ENCODE measurements at places on chromosomes 4 and X.

GRCh38 chrX:19708683-19709082 lies 178.7 kb downstream of the SH3KBP1 start:
- no peak for DNase-seq

DNA sequence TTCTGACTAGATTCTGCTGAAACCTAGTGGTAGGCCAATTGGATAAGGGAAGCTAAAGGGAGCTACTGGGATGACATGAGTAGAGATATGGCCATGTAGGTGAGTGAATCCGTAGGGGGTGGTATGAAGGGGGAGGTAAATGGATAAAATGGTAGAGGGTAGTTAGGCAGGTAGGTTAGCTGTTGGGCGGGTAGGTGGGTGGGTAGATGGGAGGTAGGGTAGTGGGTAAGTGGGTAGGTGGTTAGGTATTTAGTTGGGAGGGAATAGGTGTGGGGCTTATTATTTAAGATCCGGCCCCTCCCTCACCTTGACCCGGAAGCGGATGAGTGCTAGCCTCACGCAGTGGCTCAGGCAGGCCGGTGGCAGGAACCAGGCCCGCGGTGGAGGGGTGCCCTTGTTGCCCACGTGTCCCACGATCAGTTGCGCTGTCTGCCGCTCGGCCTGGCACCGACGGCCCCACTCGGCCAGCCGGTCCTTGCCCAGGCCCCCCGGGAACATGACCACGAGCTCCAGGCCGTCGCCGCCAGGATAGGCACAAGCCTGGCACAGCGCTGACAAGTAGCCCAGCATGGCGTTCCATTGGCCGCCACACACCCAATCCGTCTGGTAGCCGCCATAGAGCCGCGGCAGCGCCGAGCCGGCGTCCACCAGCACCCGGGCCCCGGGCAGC lies 725 bp downstream of the FAM120C start:
- peak; percentile 60 for DNase-seq

GRCh38 chr4:148355442-148356123 lies 86.6 kb downstream of the NR3C2 start:
- DNase-seq: no peak

GRCh38 chr4:128512767-128513322 lies 225.2 kb upstream of the PGRMC2 start:
- no peak for DNase-seq

- no peak for DNase-seq
These were observed 1.9 kb upstream of the AKAP17A start for GRCh38 chrX:1589356-1590130.

DNA sequence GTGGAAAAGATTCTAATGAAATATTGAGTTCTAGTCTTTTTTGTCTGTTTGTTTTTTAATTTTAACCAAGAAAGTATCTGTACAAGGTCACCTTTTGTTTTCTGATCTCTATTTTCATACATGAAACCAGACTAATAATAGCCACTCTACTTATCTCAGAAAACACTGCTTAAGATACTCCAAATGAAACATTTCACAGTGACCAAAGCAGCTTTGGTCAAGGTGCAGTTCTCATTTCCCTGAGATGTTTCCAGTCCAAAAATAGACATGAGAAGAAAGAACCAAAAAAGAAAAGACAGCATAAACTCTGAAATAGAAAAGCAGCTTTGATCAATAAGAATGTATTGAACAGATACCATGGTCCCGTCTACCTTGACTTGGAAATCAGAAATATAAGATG lies 782.8 kb downstream of the RAB28 start:
- DNase-seq: no peak

GRCh38 chr4:77089866-77090265 lies 14.1 kb upstream of the CCNI start:
- no peak for DNase-seq

DNA sequence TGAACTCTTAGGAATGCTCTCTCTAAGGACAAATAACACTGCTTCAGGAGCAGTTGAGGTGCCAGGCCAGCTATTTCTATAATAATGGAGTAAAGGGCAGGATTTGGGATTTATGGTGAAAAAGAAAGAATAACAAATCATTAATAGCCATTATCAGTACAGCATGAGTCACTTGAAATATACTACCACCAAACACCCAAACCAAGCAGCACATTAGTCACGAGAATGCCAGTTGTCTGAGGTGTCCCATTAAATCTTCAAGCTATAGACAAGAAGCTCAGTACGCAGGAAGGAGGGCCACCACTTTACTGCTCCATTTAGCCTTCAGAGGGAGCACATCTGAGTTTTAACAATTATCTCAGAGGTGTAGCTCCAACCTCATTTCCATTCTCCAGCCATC lies 106.8 kb upstream of the MAGEA10 start:
- DNase-seq: no peak

DNA sequence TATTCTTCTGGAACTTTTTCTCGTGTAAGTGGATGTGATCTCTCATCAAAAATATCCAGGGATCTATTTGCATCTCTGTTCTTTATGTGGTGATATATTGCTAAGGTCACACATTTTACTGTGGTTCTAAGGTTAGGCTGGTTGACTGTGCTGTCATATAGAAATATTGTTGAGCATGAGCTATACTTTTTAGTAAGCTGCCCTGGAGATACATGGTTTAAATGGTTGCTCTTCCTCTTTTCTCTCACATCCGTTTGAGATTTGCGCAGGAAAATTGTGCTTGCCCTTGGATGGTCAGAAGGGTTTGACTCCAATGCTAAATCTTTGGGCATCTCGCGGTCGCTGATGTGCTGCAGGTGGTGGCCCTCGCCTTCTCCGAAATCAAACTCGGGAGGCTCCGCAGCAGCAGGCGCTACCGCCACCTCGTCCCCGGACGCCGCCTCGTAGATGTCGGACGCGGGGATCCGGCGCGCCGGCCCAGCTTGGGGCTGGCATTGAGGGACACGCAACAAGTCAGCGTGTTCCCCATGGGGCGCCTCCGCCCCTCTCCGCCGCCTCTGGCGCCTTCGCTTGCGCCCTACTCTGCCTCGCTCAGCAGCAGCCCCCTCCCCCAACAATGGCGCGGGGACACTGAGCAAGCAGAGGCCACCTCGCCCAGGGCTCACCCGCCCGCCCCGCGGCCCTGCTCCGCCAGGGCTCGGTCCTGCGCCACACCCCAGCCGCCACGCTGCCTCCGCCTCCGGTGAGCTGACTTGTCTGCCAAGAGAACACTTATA lies 154.5 kb downstream of the MSN start:
- peak; percentile 5 for DNase-seq

GRCh38 chrX:154352466-154352865 lies 22.0 kb downstream of the FLNA start:
- no peak for DNase-seq

DNA sequence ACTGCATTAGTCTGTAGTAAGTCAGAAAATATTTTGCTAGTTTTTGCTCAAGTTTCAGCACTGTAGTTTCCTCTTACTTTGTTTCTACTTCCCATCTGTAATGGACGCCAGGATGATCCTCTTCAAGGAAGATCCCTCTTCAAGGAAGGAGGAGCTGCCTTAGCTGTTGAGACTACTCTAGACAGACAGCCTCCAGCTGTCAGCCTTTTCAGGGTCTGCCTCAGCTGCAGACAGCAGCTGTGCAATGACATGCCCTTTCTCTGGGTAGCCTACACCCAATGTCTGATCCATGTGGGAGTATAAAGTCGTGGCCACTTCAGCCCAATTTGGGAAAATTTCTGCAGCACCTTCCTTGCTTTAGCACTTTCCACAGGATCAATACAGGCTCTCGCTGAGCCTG lies 281.0 kb upstream of the MAOA start:
- DNase-seq: no peak

DNA sequence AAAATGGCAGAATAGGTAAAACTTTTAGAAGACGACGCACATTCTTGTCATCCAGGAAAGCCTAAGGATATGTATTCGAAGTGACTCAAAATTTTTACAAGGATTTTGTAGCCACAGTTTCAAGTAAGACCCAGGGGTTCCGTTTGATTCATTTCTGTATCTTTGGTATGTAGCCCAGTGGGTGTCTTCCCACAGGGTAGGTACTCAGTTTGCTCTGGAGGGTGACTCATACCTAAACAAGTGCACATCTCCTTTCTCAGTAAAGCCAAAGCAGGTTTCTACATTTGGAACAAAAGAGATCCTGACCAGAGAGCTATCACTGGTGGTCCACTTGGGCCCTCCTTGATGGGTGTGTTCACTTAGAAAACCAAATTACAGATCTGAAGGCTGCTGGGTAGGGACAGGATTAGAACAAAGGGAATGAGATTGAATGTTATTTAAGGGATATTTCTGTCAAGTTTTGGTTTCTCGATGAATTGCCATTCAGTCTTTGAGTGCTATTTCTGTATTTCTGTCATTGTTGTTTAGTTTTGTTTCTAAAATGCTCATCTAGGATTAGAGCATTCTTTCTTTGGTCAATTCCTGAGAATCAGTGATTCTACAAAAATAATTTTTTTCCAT lies 56.1 kb downstream of the PLS3 start:
- DNase-seq: no peak

GRCh38 chrX:114582698-114583395 lies 1.0 kb upstream of the HTR2C start:
- no peak for DNase-seq

- no peak for DNase-seq
These were observed 16.7 kb upstream of the PDS5A start for GRCh38 chr4:39994406-39994805.

DNA sequence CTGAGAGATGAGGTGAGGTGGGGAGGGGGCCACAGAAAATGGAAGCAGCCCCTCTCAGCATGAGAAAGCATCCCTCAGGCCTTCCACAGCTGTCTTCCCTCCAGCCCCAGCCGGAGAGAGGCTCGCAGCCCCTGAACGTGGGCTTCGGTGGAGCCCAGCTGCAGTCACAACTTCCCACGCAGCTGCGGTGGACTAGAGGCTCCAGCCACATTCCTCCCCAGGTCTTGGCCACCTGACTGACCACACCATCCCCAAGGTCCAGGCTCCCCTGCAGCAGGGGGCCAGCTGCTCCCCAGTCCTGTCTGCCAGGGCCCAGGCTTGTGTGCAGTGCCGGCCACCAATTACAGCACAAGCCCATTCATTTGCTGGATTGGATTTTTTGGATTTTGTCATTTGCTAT lies 212.3 kb upstream of the BCOR start:
- no peak for DNase-seq

DNA sequence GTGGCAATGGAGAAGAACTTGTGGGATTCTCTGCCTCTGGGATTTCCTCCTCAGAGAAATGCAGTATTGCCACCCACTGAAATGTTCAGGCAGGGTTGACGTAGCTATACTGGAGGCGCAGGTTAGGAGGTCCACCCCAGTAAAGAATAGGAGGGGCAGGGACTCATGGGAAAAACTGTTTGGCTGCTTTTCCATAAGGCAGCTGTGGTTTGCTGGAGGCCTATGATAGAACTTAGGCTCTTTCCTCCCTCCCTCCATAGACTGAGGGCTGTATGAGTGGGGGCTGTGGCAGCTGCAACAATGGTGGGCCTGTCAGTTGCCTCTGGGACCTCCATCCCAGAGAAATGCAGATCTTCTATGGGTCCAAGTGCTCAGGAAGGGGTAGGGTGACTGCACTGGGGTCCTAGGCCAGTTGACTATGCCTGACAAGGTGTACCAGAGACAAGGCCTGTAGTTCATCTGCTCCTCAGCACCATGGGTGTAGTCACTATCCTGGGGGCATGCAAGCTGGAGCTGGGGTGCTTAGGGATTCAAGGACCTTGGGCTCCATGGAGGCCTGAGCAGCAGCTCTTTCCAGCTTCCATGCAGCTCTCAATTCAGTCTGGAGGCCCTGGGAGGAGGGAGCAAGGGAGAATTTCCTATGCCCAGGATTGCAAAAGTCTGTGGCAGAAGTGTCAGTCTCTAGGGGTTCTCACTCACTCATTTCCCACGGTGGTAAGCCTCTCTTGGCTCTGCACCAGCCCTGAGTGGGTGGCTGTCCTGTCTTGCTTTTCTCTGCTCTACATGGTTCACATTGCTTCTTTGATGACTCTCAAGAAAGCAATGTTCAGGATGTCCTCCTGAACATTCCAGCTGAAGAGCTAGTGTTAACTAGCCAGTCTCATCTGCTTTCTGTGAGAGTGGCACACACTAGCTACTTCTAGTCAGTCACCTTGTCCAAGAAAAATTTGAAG lies 353.0 kb downstream of the IDS start:
- DNase-seq: no peak

DNA sequence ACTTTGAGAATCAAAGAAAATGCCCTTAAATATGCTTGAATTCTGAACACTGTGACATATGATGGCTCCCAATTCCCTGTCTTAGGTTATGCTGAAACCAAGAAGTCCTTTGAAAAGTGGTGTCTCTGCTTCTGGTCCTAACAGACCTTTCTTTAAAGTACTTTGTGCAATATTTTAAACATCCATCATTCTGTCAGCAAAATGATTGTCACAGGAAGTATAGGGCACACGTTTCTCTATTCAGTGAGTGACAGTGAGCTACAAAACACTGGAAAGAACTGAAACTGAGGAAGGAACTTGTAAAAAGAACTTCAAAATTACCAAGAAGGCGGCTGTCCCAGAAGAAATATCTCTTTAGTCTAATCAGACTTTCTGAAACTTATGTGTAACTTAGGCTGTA lies 12.2 kb upstream of the NUP54 start:
- no peak for DNase-seq

GRCh38 chr4:21752616-21753015 lies 196.0 kb downstream of the KCNIP4 start:
- DNase-seq: no peak

DNA sequence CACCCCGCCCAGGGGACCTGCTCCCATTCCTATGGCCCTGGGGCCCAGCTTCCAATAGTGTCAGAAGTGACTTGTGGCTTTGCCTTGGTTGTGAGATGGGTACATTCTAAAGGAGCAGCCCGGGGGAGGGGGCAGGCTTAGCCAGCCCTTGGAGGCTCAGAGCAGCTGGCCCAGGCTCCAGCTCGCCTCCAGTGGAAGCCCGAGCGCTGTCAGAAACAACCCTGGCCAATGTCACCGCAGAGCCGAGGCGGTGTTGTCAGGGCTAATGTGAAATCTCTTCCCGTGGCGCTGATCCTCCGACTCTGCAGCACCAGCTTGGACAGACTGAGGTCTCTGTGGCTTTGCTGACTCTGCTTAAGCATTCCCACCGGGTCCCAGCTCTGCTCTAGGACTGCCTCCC lies 29.2 kb upstream of the ZNF81 start:
- no peak for DNase-seq

GRCh38 chr4:54093324-54094240 lies 6.4 kb upstream of the GSX2 start:
- DNase-seq: peak; percentile 22

DNA sequence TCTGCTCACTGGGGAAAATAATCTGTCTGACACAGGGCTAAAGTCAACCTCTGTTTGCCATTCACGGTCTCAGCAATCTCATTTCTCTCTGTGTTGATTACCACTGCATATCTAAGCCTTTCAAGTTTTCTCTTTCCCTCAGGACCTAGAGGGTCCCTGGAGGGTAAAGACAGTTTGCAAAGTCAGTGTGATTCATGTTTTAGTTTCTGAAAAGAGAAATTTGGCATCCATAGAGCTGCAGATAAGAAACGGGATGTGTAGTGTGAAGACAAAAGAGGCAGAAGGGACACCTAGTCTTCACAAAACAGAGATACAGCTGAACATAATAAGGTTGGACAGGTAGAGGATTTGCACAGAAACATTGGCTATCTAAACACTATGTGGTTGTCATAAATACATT lies 34.5 kb upstream of the KDR start:
- no peak for DNase-seq

- DNase-seq: no peak
These were observed 36.9 kb downstream of the FHDC1 start for GRCh38 chr4:152972821-152973628.

- no peak for DNase-seq
These were observed 14.4 kb downstream of the ANXA3 start for GRCh38 chr4:78565971-78566372.

All from small intestine (tissue), 16 donors.